ENCODE measurements at places on chromosomes 12 and 14.

DNA sequence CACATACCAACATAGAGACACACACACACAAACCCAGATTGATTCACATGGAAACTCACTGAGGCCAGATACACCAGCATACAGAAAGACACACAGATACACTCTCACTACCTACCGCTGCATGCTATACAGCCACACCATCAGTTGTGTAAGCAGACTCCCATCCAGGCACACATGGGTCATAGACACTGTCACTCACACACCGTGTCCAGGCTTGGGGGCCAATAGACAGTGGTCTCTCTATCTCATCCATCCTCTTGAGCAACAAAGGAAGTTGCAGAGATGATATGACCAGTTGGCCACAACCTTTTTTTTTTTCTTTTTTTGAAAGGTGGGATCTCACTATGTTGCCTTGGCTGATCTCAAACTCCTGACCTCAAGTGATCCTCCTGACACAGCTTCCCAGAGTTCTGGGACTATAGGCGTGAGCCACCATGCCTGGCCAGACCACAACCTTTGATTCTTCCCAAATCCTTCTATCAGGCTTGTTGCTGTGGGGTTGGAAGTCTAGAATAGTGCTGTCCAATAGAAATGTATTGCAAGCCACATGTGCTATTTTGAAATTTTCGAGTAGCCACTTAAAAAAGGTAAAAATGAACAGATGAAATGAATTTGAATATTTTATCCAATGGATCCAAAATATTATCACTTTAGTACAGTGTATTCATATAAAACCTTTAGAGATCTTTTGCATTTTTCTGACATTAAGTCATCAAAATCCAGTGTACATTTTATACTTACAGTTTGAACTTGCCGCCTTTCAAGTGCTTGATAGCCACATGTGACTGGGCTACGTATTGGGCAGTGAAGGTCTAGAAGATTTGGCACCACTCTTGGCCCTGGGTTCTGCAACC, 7.4 kb downstream of the LRP1-AS start:
- DNase-seq, result no peak

GRCh38 chr12:75361408-75361807, 26.9 kb downstream of the GLIPR1L1 start:
- DNase-seq, result no peak

DNA sequence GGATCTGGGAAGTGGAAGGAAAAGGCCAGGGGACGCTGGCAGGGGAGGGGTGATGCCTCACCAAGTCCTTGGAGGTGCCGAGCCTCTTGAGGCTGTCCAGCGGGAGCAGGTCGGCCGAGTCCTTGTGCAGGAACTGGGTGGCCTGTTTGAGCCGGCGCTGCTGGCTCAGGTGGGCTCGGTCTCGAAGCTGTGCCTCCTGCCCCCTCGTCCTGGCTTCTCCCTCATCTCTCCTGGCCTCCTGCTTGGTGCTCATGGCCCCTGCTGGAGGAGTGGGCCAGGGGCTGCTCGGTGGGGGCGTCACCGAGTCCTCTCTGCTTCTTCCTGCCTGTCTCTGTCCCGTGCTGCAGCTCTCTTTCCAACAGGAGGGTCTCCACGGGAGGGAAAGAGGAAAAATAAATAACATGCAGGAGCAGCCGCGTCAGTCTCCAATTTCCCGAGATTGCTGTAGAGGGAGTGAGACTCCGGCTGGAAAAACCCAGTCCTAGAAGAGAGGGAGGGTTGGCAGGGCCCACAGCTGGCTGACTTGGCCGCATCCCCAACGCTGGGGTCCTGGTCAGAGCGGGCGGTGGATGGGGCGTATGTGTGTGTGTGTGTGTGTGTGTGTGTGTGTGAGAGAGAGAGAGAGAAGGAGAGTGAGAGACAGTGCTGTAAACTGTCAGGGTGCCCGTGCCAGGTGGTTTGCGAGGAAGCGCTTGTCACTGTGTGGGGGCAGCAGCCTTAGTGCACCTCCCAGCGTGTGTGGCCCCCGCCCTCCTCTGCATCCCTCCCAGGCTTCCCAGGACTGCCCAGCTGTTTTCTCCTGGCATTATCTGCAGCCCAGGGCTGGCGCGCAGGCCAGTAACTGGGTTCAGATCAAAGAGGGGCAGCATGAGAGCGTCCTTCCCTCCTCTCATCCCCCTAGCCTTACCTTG, at the start of gene NRIP2:
Gene NRIP2 (minus strand): TSS at position 455 of the 911 bp plus-strand sequence. CDS start 52 bp downstream, at position 403.
- no peak for DNase-seq

GRCh38 chr12:89991807-89992590, 283.4 kb upstream of the ATP2B1 start:
- no peak for DNase-seq

DNA sequence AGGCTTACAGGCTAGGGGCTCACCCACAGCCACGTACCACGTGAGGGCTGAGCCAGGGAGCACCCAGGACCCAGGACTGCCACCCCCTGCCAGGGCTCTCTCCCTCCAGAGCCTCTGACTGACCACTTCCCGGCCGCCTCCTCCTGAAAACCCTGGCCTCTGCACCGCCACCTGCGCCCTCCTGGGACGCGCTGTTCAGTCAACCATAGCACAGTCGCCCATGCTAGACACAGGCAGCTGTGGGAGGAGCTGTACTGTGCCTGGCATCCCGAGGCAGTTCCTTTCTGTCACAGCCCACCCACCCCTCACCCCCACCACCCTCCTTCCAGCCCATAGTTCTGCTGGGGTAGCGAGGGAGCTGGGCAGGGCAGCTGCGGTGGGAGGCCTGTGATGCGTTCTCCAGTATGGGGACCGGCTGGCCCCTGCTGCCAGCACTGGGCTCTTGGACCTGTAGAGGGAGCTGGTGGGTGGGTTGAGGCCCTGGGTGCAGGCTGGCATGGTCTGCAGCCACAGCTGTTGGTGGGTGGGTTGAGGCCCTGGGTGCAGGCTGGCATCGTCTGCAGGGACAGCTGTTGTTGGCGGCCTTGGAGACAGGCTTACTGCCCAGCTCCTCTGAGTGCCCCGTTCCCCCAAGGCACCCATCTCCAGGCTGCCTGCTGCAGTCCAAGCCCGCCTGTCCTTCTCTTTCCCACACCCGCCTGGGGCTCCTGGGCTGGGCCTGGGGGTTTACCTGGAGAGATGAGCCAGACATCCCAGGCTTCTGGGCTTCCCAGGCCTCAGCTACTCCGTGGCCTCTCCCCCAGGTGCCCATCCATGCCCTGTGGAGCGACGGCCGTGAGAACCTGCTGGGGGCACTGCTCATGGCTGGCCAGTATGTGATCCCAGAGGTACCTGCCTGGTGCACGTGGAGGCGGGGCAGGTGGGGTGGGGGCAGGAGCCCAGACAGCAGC, 11.5 kb downstream of the ASPG start:
- DNase-seq, result no peak

All from stimulated activated CD4-positive, alpha-beta T cell treated with anti-CD3 and anti-CD28 coated beads, TNF-alpha, amount 100 ng/mL, for 4 hours (primary cell).